LHCN-M2 (cell line): ENCODE measurements at places on chromosomes 6 and 20.

- no peak for DNase-seq
Measured at GRCh38 chr6:43910149-43910637, 140.2 kb downstream of the VEGFA start.

DNA sequence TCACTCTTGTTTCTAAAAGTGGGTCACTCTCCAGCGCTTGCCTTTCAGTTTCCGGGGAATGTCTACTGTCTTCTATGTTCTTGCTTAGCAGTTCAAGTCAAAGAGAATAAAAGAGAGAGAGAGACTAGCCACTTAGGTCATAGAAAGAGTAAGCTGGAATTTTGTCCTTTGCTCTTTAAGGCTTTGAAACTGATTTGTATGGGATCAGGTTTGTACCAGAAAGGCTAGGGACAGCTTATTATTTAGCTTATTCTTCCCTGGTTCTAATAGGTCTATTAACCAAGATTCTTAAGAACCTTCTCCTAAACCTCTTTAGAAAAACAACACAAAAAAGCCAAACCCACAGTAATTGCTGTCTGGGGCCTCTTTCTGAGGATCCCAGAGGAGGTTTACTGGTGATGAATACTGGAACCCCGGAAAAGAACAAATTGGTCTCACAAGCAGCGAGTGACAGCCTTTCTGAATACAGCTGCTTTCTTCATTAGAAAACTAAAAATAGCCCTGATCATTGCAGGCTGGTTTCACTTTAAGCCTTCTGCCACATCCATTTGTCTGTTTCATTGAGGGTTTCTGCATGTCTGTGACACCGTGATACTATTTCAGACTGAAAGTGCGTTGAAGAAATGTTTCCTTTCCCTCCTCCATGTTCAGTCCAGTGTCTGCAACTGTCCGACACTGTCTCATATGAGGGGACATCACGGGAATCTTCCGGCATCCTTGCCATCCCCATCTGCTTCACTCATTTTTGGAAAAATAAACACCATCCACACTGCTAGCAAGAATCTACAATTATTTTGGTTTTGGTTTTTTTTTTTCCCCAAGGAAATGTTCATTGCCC lies 75.1 kb upstream of the ATXN1 start:
- peak; percentile 52 for DNase-seq

- DNase-seq = no peak
Measured at GRCh38 chr6:98880486-98880885, 46.1 kb downstream of the POU3F2 start.

- DNase-seq = no peak
Measured at GRCh38 chr6:107228754-107229153, 113.4 kb upstream of the BEND3 start.

DNA sequence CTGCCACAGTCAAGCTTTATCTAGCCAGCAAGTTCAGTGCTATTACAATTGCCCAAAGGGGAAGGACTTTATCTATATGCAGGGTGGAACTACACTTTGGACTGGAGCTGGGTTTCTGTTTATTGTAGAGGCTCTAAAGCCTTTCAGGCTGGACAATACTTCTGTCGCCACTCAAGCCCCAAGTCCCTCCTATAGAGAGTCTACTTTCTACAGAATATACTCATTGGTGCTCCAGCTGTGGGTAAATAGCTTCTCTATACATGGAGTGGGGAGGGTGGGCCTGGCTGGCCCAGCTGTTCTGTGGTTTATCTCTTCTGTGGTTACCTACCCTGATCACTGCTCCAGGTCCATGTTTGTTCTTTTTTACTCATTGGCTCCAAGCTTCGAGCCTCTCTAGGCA lies 151.8 kb upstream of the MYLIP start:
- no peak for DNase-seq

- no peak for DNase-seq
Measured at GRCh38 chr20:46644160-46644559, 7.1 kb downstream of the SLC13A3 start.

DNA sequence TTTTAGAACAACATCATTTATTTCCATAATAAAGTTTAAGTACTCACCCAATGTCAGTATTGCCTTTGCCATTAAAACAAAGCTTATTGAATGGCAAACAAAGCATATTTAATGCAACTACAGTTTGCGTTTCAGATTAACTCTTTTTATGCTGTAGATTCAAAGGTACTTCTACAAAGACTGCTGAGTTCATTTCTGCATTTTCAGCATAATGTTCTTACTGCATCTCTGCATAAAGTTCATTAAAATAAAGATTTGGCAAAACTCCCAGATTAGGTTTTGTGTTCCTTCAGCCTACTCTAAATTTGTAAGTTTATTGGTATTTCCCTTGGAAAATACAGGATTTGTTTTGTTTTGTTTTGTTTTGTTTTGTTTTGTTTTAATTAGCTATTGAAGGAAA lies 359.4 kb downstream of the ADGRB3 start:
- no peak for DNase-seq

- peak; percentile 49 for DNase-seq
Measured at GRCh38 chr20:4341804-4342485, 326.6 kb upstream of the RNF24 start.

DNA sequence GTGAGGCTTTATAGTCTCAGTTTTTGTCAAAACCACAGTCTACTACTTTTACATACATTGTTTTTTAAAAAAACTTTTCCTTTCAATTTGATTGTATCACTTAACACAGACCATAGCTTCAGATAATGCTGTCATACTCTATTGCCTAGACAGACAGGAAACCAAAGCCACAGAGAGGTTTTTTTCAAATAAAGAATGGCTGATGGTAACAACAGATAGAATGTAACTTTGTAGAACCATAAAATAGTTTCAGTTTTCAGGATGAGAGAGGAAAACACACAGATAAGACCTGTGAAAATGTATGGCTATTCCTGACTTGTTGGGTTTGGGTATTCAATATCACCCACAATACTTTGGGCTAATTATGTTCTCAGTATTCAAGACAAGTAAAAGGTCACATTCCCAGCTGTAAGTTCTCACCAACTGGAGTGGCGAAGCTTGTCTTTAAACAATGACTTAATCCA lies 94.0 kb downstream of the ADGRG6 start:
- DNase-seq = peak; percentile 15

- DNase-seq = no peak
Measured at GRCh38 chr6:110329348-110329713, 28.8 kb downstream of the METTL24 start.

- DNase-seq = peak; percentile 7
Measured at GRCh38 chr6:7328243-7328642, 15.2 kb upstream of the SSR1 start.
